ENCODE measurements at places on chromosomes 16 and 17.

DNA sequence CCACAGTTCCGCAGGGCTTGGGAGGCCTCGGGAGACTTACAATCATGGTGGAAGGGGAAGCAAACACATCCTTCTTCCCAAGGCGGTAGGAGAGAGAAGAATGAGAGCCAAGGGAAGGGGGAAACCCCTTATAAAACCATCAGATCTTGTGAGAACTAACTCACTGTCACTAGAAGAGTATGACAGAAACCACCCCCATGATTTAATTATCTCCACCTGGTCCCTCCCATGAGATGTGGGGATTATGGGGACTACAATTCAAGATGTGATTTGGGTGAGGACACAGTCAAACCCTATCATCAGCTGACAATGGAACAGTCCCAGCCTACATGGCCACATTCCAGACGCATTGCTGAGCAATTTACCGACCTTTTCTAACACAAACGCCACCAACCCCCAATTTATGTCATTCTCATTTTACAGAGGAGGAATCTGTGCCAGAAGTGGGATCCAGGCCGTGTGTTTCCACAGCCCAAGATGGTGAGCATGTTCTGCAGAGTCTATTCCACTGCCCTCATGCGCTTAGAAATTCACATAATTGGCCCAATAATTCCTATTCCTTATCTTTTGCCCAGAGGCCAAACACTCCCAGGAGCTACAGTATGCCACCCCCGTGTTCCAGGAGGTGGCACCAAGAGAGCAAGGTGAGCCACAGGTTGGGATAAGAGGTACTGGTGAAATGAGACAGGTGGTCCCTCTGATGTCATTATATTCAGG, 17.3 kb downstream of the MILR1 start:
- no peak for DNase-seq

DNA sequence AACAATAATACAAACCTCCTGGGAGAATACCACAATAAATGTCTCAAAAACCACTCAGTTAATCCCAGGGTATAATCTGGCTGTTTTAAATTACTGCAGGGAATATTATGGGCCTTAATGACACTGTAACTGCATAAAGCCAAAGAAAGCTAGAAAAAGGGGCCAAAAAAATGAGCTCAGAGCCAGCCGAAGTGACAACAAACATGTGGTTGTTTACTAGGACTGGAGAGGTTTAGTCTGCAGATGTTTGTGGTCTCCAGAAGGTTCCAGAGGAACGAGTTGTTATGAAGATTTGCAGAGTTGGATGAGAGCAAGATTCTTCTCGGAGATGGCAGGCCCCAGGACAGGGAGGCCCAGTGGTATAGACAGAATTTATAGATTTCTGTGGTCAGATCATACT, 97.1 kb upstream of the AKTIP start:
- no peak for DNase-seq

- DNase-seq: no peak
Observed at GRCh38 chr16:26643519-26643918, 423.2 kb upstream of the C16orf82 start.

DNA sequence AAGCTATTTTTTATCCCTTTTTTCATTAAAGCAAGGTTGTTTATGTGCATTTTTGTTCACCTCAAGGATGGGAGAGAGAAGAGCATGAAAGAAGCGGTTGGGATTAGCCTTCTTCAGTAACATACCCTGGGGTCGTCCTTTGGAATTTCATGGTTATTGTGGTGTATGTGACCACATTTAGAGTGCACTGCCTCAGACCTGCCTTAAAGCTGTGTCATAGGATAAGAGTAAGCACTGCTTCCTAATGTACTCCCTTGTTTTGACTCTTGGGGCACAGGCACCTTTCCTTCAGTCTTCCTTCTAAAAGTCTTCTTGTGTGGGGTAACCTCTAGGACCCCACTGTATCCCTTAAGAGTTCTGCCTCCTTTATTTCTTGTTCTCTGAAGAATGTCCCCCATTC, 28.9 kb downstream of the TNRC6A start:
- no peak for DNase-seq

GRCh38 chr16:81921085-81921814, 90.0 kb downstream of the SDR42E1 start:
- DNase-seq: no peak

DNA sequence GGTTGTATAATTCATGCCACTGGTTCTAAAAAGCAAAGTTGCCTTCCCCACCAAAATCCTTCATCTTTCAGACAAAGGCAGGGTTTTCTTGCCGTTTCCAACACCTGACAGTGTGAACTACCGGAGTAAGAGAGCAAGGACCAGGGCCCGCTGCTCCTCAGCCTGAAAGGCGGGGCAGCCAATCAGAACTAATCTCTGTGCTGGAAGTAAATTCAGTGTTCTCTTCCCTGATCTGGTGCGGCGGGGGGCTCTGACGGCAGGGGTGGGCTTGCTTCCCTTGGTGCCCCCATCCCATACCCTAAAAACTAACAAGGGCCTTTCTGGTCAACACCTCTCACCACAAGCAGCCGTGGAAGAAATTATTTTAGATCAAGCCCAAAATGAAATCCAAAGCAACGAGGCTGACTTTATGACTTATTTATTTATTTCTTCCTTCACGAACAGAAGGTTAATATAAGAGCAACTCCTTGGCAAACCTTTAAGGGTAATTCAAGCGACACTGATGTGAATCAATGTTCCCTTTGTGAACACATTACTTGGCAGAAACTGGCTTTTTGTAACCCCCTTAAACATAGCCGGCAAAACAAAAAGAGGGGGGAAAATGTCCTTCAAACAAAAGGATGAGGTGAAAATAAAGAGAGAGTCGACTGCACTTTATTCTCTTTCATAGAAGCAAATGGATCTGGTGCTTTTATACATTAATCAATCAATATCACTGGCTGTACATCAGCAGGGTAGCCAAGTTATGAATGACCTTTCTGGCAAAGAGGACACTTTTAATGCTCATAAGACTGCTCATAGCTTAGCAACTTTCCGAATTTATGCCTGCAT, 189.9 kb downstream of the ZFHX3 start:
- DNase-seq: no peak

DNA sequence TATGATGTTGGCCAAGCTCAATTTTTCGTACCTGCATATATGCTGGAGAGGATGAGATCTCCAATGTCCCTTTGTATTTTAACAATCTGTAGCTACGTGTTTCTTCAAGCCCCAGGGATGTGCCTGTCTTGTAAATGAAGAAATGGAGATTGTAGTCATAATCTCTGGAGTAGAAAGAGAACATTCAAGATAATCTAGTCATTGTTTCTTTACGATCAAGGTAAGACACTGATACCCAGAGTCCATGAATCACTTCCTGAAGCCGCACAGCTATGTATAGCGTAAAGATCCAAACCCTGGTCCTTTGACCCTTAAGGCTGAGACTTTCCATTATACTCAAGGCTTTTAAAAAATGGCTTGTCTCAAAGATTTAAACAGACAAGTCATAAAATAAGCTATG, 205.5 kb downstream of the HS3ST3B1 start:
- DNase-seq: no peak

- DNase-seq: no peak
Observed at GRCh38 chr17:43431714-43432523, 33.1 kb downstream of the ARL4D start.

GRCh38 chr16:22734368-22734767, 79.6 kb upstream of the HS3ST2 start:
- DNase-seq: no peak

DNA sequence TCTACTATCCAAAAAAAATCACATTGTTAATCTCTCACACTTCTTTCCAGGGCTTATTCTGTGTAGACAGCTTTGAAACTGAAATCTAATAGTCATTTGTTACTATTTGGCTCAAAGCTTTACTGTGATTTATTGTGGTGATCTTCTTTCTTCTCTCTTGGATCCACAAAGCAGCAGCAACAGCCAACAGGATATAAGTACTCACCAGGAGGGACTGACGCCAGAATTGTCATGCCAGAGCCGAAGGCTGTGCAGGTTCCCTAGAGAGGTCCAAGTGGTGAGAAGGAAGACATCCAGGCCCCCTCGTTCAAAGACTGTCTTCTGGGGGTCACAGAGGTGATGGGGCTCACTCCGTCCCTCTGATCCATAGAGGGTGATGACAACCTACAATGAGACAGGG, 33.3 kb downstream of the PKD1L3 start:
- DNase-seq: no peak

DNA sequence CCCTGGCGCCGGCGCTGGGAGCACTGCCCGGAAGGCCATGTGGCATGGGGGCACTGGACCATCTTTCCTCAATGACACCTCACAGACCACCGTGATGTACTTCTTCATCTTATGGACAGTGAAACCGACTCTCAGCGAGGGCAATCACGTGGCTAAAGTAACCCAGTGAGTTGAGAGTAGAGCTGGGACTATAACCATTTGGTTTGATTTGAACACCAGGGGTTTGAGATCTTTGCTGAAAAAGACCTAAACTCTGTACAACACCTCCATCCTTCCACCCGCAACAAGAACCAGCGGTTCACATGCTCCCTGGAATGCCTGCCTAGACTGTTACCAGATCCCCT, 3.3 kb downstream of the ITGA2B start:
- DNase-seq: no peak

DNA sequence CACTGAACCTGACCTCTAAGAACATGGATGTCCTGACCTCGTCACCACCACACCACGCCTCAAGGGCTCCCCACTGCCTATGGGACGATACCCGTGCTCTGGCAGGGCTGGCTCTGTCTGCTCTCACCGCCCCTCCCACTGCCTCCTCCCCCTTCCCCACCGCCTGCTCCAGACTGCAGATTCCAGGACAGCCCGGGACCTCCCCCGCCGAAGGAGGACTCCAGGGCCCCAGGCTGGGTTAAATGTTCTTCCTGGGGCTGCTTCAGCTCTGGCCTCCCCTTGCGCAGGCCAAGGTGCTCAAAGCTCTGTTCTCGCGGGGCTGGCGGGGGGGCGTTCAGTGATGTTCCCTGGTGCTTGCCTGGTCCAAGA, 3.1 kb downstream of the NPW start:
- DNase-seq: no peak

GRCh38 chr16:28876973-28877654, 1.2 kb upstream of the ATP2A1 start:
- DNase-seq: no peak

- no peak for DNase-seq
Observed at GRCh38 chr16:67509016-67509415, 19.6 kb upstream of the RIPOR1 start.

DNA sequence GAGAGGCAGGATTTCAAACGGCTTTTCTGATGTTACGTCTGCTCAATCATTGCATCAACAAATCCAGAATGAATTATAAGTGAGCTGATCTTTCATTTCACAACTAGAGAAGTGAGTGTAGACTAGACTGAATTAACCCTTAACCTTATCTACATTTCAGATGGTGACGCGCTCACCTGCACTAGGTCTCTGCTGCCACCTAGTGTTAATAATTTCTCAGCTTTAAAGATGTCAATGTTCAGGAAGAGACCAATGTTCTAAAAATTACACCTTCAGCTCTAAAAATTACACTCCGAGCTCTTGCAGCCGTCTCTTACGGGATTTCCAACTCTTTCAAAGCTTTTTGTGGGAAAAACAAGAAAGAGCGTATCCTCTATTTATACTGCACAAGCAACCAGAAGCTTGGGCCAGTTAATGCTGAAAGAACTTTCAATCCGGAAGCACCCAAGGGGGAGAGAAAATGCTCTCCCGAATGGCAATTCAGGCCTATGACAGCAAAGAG, 88.2 kb upstream of the FA2H start:
- no peak for DNase-seq

DNA sequence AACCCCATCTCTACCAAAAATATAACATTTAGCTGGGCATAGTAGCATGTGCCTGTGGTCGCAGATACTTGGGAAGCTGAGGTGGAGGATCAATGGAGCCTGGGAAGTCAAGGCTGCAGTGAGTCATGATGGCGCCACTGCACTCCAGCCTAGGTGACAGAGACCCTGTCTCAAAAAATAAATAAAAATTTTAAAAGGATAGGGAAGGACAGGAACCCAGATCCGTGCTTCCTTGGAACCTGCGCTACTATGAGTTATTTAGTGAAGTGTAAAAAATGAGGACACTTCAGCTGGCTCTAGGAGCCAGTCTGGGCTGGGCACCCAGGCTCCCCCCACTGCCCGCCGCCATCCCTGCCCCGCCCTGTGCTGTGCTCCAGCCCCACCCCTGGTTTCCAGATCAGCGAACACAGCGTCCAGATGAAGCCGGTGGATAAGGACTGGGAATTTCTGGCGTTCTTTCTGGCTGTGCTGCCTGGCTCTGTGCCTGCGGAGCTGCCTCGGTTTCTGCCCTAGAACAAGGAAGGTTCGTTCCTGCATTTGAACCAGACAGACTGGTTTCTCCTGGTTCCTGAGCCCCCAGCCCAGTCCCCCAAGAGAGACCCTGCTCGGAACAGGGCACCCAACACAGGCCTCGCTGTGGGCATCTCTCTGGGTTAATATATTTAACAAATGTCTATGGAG, 18.5 kb downstream of the PLLP start:
- DNase-seq: no peak

DNA sequence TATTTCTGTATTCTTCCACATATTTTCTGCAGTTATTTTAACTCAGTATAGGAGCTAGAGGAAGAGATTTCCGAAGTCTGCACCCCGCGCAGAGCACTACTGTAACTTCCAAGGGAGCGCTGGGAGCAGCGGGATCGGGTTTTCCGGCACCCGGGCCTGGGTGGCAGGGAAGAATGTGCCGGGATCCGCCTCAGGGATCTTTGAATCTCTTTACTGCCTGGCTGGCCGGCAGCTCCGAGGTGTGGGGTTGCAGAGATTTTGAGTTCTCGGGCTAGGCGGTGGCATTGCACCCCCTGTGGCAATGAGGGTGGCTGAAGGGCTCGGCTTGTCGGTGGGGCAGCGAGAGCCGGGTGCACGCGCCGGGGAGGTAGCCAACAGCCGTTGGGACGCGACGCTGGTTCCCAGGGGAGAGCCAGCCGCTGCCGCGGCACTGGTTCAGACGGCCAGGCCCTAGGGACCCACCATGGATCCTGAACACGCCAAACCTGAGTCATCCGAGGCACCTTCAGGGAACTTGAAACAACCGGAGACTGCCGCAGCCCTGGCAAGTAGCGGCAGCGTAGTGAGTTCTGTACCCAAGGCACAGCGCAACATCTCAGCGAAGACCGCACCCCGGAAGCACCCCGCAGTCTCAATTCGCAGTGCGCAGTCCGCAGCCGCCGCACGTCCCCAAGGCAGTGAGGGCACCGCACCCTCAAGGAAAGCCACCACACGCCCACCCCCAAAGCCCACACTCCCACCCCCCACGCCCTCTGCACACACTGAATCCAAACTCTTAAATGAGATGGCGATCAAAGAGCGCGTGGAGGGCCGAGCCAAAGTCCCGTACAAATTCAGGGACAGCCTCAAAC, at the start of gene CMTM1:
TSS of gene CMTM1 (plus strand) at position 389 of the 851 bp plus-strand sequence. CDS start at position 464, 75 bp downstream.
- no peak for DNase-seq

DNA sequence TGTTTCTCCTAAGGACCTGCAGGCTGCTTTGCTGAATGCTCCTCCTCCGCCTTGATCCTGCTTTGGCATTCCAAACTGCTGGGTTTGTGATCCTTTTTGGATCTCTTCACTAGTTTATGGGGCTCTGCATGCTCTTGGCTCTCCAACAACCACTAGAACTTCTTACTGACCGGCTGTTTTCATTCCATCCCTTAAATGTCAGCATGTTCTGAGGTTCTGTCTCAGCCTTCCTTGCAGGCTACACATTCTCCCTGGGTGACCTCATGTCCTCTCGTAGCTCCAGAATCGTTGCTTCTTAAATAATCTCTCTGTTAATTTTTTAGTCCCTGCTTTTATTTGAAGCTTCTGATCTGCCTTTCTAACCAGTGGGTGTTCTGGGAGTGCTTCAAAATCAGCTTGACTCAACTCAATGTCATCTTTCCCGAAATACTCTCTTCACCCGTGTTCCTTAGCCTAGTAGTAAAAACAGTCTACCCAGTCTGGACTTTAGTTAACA, 119.0 kb upstream of the HS3ST2 start:
- no peak for DNase-seq

Data from stimulated activated CD8-positive, alpha-beta memory T cell treated with anti-CD3 and anti-CD28 coated beads, Interleukin-4, amount 100 ng/mL, for 4 hours (primary cell).